ENCODE measurements at places on chromosomes 1 and 21. TPM values are rescaled to one million over a fixed set of nuclear protein-coding genes. Genes with fewer than 3 reads are reported as not detected.

GRCh38 chr1:171595324-171595723 is 26.7 kb upstream of the MYOCOS start:
- DNase-seq, result no peak
- no peaks in the 10 kb centered on the region for H3K36me3 ChIP-seq
- no peaks in the 10 kb centered on the region for H3K27me3 ChIP-seq

Gene ORC1
- total RNA-seq, result 6.9 TPM

Gene MIB2
- 154 TPM for total RNA-seq

DNA sequence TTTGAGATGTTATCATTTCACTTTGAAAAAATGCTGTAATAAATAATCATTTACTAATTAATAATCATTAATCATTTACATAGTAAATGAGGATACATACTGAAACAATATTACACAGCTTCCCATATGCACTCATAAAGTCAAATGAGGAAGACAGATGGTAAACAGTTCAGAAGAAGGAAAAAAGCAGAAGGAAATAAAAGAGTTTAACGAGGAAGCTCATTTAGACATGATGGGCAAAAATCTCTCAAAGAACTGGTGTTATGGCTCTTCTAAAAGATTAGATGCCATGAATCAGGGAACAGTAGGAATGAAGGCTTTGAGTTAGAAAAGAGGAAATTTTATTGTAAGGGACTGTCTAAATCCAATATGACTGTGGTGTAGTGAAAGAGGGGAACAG is 347.6 kb downstream of the PTPRC start:
- H3K4me1 ChIP-seq, result peaks cover 3% of the 10 kb centered on the region
- H3K27me3 ChIP-seq, result no peaks in the 10 kb centered on the region
- no peaks in the 10 kb centered on the region for H3K36me3 ChIP-seq
- no peak overlapping the region for H3K4me3 ChIP-seq
- no peak overlapping the region for H3K27ac ChIP-seq
- no peak for DNase-seq

GRCh38 chr1:66300972-66301451 is 232.9 kb upstream of the SGIP1 start:
- DNase-seq, result no peak
- H3K27me3 ChIP-seq, result no peaks in the 10 kb centered on the region
- peaks cover under 1% of the 10 kb centered on the region for H3K4me1 ChIP-seq
- H3K27ac ChIP-seq, result no peak overlapping the region
- no peak overlapping the region for H3K4me3 ChIP-seq

DNA sequence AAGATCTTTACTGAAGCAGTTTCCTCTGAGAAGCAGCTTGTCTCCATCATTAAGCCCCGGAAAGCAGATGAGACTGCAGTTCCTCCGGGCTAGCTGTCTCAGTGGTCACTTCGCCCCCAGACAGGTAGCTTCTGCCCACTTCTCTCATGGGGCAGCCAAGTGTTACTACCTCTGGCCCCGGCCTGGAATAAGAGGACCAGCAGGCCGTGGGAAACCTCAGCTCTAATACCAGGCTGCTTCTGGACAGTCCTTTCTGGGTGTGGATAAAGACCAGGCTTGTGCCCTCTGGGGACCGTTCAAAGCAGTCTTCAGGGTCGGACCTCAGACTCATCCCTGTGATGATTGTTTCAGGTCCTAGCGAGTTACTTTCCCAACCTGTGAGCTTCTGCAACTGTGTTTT is 54.8 kb downstream of the RUNX3 start:
- no peak overlapping the region for H3K4me3 ChIP-seq
- H3K27me3 ChIP-seq, result no peaks in the 10 kb centered on the region
- DNase-seq, result no peak
- H3K36me3 ChIP-seq, result no peaks in the 10 kb centered on the region

Gene KCNA3
- total RNA-seq, result 3.4 TPM

DNA sequence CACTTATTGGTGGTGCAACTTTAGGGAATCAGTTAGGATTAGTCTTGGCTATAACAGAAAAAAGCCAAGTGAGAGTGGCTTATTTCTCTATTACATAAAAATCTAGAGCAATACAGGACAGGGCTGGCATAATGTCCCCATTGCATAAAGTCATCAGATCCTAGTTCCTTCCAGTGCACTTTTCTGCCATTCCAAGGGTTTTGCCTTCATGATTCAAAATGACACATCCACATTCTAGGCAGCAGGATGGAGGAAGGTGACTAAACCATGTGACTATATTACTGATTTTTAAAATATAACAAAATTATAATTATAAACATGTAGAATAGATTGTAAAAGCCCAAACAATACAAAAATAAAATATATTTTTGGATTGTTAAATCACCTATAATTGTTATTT is 18.8 kb downstream of the JUN start:
- no peak for DNase-seq
- peaks cover 6% of the 10 kb centered on the region for H3K4me1 ChIP-seq
- H3K27ac ChIP-seq, result no peak overlapping the region
- H3K36me3 ChIP-seq, result no peaks in the 10 kb centered on the region
- H3K4me3 ChIP-seq, result no peak overlapping the region

Gene IRF6
- total RNA-seq, result 19.2 TPM

GRCh38 chr1:55071477-55071876 is 32.1 kb downstream of the PCSK9 start:
- no peak overlapping the region for H3K4me3 ChIP-seq
- H3K27me3 ChIP-seq, result no peaks in the 10 kb centered on the region
- H3K36me3 ChIP-seq, result no peaks in the 10 kb centered on the region
- no peak overlapping the region for H3K27ac ChIP-seq

DNA sequence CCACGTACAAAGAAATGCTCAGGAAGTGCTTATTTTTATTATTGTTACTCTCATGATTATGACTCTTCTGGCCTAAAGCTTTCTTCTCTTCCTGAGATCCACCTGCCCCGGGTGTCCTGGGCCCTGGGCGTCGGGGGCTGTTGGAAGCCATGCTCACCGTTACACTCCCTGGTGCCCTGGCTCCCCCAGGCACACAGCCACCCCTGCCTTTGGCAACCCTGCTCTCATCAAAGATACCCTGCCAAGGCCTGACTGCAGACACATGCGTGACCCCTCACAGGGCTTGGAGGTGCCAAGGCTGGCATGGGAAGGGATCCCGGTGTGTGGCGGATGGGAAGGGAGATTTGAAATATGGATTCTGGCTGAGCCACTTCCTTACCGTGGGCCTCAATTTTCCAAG is 3.3 kb upstream of the KISS1 start:
- no peak for DNase-seq
- H3K36me3 ChIP-seq, result no peaks in the 10 kb centered on the region
- H3K4me3 ChIP-seq, result no peak overlapping the region

Gene GRIK3
- total RNA-seq, result 3.1 TPM

- peaks cover 6% of the 10 kb centered on the region for H3K4me1 ChIP-seq
- H3K27me3 ChIP-seq, result no peaks in the 10 kb centered on the region
- peak; percentile 31 for DNase-seq
- H3K36me3 ChIP-seq, result no peaks in the 10 kb centered on the region
These were observed 25.6 kb upstream of the ENO1 start for GRCh38 chr1:8903908-8904650.

Data from testis (tissue), 5 donors.